NCI-H526 (cell line): ENCODE measurements at places on chromosomes 4 and X.
A peak's percentile ranks its signal among the peaks of the same experiment; 100 is the strongest.

DNA sequence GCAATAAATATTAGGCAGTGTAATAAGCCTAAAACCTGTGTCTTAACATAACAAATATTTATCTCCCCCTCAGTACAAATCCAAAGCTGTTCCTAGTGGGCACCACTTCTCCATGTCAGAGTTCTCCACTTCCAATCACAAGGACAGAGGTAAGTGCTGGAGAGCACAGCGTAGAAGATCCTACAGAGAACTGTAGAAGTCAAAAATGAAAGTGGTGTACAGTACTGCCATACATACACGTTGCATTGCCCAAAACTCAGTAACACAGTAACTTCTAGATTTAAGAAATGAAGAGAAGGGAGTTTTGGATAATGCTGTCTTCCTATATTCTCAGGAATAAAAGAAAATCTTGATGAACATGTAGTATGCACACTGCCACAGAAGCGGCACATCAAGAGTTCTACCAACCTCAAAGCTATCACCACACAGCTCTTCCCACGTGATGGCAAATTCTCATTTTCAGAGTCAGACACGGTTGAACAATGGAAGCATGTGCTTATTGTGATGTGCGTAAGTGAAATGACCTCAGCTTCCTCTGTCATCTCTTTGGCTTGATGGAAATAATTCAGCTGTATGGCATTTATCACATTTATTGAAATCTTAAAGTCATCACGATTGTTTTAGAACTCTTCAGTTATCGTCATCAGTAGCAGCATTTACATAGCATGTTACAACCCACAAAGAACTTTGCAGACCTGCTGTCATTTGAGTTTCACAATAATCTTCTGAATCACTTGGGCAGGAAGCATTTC lies 27.1 kb upstream of the SPANXN4 start:
- no peak for DNase-seq

- peak; percentile 22 for DNase-seq
Observed at GRCh38 chrX:38304010-38304409, 23.3 kb downstream of the RPGR start.

- DNase-seq, result peak; percentile 48
Observed at GRCh38 chr4:94595880-94596483, 144.2 kb downstream of the PDLIM5 start.

GRCh38 chrX:264634-265455 lies 16.3 kb upstream of the PLCXD1 start:
- no peak for DNase-seq

DNA sequence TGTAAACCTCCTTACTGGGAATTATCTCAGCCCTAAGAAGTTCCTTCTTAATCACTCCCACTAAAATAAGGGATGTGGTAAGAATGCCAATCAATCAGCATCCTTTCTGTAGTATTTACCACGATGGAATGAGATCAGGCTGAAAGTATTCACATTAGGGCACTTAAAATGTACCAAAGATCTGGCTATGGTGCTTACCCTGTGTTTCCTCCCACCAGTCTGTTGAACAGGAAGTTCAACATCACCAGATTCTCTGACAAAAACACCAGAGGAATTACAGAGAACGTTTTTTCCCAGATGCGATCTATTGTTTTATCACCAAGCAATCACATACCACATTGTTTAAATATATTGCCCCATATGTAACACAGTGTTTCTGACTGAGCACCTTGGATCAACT lies 2.1 kb upstream of the CLCN3 start:
- DNase-seq, result no peak

DNA sequence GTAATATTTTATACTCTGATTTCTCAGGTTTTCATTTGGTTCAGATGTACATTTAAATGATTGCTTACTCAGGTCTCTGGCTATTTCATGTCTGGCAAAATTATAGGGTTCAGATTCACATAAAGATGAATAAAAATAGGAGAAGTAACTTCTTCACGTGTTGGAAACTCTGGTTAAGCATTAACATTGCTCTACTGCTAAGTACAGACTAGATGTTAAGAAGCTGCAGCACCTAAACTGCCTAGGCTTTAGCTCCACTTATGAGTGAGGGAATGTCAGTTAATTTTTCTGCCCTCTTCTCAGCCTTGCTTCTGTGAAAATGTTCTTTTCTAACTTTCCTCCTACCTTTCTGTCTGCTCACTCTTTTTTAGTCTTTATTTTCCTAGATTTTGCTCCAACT lies 361.2 kb downstream of the ARAP2 start:
- no peak for DNase-seq

- no peak for DNase-seq
Observed at GRCh38 chr4:159042097-159042605, 60.7 kb upstream of the RAPGEF2 start.

- no peak for DNase-seq
Observed at GRCh38 chrX:23981711-23982110, 45.3 kb downstream of the KLHL15 start.

- DNase-seq, result no peak
Observed at GRCh38 chr4:30860978-30861377, 140.8 kb downstream of the PCDH7 start.

GRCh38 chr4:152257601-152258066 lies 278.3 kb downstream of the FBXW7 start:
- DNase-seq, result no peak

DNA sequence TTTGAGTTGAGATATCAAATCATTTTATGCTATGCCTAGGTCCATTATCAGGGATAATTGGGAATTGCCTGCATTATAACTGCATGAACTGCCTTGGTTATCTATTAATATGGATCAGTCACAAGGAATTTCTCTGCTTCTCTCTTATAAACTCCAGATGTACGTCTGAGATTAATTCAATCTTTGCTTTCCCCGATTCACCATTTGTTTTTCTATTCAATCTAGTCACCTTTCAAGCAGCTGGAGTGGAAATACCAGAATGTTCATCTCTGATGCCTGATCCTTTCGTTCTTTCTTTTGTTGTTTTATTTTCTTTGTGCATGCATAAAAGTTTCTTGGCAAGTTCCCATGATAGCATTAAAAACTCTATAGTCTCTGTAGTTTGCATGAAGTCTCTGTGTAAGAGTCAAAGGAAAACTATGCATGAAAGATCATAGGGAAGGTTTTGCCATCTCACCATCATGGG lies 22.6 kb downstream of the SYNPO2 start:
- DNase-seq, result no peak

DNA sequence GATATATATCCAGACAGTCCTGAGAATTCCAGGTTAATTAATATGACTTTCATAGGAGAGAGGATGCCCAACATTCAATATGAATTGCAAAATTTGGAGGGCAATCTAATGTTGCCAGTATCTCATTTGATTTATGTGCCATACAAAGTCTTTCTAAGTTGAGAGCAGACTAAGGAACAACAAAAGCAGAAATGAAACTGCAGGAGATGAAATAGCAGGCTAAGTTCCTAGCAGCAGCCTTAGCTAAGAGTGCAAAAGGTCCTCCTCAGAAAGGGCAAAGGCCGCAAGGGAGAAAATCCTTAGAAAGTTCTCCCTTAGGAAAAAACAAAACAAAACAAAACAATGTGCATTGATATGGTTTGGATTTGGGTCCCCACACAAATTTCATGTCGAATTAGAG lies 602.9 kb upstream of the HTR2C start:
- DNase-seq, result no peak

DNA sequence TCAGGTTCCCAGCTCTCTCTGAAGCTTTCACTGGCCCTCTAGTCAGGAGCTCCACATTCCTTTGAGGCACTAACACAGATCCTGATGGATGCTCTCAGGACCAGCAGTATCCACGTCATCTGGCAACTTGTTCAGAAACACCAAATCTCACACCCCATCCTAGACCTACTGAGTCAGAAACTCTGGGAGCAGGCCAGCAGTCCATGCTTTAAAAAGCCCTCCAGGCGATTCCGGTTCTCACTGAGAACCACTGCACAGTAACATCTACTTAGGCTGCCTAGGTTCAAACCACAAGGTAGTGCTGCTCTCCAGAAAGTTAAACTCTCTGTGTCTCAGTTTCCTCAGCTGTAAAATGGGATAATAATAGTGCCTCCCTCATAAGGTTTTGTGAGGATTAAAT lies 55.3 kb downstream of the CCDC158 start:
- DNase-seq, result no peak

DNA sequence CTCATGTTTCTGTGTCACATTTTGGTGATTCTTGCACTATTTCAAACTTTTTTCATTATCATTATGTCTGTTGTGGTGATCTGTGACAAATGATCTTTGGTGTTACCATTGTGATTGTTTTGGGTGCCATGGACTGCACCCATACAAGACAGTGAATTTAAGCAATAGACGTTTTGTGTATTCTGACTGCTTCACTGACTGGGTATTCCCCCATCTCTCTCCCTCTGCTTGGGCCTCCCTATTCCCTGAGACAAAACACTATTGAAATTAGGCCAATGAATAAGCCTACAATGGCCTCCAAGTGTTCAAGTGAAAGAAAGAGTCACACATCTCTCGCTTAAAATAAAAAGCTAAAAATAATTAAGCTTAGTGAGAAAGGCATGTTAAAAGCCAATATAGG lies 60.2 kb downstream of the BANK1 start:
- no peak for DNase-seq

- no peak for DNase-seq
Observed at GRCh38 chrX:8851231-8851886, 50.2 kb upstream of the FAM9A start.

- DNase-seq, result no peak
Observed at GRCh38 chr4:15544248-15544729, 74.6 kb downstream of the CC2D2A start.

DNA sequence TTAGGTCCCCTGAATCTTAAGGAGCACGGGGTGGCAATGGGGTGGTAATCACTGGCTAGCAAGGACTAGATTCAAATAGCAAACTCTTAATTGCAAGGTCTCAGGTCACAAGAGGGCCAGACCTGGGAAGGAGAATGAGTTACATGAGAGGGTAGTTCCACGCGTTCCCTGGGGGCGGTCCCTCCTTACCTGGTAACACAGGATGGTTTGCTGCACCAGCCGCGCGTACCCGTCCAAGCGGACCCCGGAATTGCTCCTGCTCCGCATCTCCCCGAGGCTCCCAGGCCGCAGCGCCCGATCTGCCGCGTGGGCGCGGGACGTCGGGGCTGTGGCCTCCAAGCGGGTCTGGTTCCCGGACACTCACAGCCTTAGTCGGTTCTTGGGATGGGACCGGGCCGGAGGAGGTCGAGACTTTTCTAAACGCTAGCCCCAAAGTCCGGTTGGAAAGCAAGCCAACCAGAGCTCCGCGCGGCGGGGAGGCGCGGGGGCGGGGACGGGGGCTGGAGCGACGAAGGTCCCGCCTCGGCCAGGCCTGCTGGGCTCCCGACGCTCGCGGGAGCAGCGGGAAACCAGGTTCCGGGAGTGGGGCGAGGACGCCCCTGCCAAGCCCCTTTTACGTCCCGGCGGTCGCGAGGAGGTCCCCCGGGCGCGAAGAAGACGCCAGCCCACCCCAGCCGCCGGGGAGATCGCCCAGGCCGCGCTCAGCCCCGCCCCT lies at the start of gene PHKA2:
Gene PHKA2, minus strand, starts transcription at position 449 of the 715 bp plus-strand sequence. Its CDS starts 182 bp downstream, at position 267.
- DNase-seq, result peak; percentile 19

- DNase-seq, result no peak
Observed at GRCh38 chr4:41211951-41212615, 2.3 kb downstream of the APBB2 start.

GRCh38 chr4:152309418-152309817 lies 226.5 kb downstream of the FBXW7 start:
- DNase-seq, result no peak

- peak; percentile 53 for DNase-seq
Observed at GRCh38 chrX:80808881-80809411, 731 bp downstream of the BRWD3 start.

DNA sequence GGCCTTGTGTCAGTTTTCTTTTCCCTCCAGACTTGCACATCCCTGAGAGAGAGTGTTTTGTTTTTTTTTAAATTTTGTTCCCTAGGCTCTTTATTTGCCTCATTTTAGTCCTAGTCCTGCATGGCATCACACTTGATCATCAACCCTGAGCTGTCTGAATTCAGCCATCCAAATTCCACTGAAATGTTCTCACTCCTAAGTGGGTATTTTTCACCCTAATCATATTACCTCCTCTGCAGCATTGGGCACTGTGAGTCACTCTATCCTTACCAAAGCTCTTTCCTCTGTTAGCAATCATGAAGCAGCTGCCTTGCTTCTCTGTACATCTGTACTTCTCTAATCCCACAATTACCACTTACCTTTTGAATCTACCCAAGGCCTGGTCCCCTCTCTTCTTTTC lies 356.6 kb upstream of the MAGEB2 start:
- no peak for DNase-seq

GRCh38 chr4:145567516-145567915 lies 51.7 kb upstream of the MMAA start:
- no peak for DNase-seq

DNA sequence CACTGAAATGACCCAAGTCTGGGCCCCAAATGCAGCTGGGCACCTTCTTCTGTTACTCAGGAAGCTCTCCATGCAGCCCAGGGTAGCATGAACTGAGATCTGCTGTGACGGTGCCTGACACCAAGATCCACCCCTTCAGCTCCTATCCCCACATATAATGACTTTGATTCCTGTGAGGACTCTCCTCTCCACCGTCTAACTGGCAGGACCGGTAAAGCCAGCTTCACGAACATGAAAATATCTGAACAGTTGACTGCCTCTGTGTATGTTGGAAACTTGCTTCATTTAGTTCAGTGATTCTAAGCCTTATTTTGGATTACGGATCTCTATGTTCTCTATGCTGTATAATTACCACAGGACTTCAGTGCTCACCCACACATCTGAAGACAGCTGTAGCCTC lies 115.5 kb upstream of the TMEM150C start:
- DNase-seq, result peak; percentile 1

- DNase-seq, result no peak
Observed at GRCh38 chrX:86981326-86981879, 536.2 kb upstream of the KLHL4 start.

- DNase-seq, result no peak
Observed at GRCh38 chr4:109547394-109547793, 12.7 kb upstream of the MCUB start.

DNA sequence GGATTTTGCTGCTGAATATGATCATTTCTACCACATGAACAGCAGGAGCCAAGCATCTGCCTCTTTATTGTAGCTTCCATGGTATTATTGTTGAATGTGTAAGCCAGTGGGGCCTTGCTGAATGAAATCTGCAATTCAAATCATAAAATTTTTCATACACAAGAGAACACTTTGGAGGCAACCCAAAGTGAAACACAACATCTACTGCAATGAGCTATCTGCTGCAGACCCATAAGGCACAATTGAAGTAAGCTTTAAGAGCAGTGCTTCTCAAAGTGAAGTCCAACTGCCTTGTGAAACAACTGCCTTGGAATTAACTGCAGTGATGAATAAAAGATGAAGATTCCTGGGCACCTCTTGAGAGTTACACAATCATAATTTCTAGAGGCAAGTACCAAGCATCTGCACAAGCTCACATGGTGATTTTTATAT lies 626.3 kb upstream of the INTU start:
- DNase-seq, result no peak

- peak; percentile 2 for DNase-seq
Observed at GRCh38 chrX:28851871-28852270, 264.6 kb downstream of the IL1RAPL1 start.

- DNase-seq, result no peak
Observed at GRCh38 chrX:119003462-119003861, 29.0 kb downstream of the LONRF3 start.

DNA sequence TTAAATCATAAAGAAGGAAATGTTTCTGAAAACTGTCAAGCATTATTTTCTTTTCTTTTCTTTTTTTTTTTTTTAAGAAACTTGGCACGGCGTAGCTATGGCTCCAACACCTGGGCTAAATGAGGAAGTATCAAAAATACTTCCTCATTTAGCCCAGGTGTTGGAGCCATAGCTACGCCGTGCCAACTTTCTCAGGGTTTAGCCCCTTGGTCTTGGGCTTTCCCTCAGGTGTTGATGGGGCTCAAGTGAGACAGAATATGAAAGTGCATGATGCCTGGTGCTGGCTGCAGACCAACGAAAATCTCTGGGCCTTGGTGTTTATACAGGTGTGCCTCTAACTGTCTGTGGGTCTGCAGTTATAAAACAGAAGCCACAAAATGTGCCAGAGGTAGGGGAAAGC lies 132.7 kb downstream of the ARHGAP24 start:
- peak; percentile 2 for DNase-seq
